Type B pancreatic cell (in vitro differentiated cells): ENCODE measurements at places on chromosomes 2 and 18. TPM values are rescaled to one million over a fixed set of nuclear protein-coding genes. Genes with fewer than 3 reads are reported as not detected.

The ATP6V1C2 gene
- 0.93 and 1.1 TPM in 2 replicates for total RNA-seq

DNA sequence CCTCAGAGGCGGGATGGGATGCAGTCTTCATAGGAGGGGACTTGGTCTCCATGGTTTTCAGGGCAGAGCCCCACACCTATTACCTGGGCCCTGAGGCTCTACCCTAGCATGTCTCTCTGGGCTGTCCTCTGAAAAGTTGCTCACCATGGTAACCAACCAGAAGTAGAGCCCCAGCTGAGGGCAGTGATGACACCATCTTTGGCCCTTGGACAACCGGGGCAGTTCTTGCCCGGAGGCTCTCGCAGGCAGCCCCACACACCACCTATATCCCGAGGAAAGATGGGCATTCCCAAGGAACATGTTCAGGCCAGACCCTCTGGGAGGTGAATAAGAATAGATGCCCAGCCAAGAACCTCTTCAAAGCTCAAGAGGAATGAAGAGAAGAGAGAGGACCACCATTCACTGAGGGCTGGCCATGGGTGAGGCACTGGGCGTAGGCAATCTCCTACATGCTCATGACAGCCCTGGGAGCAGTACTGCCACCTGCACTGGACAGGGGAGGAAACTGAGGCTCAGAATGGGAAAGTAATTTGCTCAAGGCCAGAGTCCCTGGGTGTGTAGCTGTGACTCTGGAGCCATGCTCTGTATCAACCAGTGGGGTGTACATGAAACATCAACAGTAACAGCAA, 72.5 kb downstream of the HS1BP3 start:
- H3K4me1 ChIP-seq, result peaks cover 28% of the 10 kb centered on the region
- DNase-seq, result no peak
- no peak overlapping the region for H3K4me3 ChIP-seq
- no peaks in the 10 kb centered on the region for H3K27me3 ChIP-seq
- H3K36me3 ChIP-seq, result peaks cover 3% of the 10 kb centered on the region

The TRIM43 gene
- not detected in 2 replicates for total RNA-seq

- H3K4me3 ChIP-seq, result no peak overlapping the region
- no peak overlapping the region for H3K27ac ChIP-seq
Measured at GRCh38 chr2:68548396-68548795, 81.0 kb downstream of the APLF start.

The IL37 gene
- not detected in 2 replicates for total RNA-seq

DNA sequence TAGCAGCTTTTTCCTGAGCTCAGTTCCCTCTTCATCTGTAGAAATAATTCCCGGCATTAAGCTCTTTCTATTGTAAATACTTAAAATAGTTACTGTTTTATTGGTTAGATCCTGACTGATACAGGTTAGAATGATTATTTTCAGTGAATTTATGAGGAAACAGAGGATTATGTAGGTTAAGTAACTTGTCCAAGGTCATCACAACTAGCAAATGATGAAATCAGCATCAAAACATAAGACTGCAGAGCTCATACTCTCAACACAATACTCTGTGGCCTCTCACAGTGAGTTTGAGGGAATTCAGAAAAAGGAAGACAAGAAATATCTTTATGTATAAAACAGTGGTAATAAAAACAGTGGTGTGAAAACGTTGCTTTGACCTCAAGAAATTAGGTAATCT, 113.2 kb upstream of the DLX2 start:
- DNase-seq, result no peak
- H3K27ac ChIP-seq, result no peak overlapping the region
- H3K4me3 ChIP-seq, result no peak overlapping the region
- no peaks in the 10 kb centered on the region for H3K27me3 ChIP-seq
